ENCODE measurements at places on chromosomes 5 and 9.

DNA sequence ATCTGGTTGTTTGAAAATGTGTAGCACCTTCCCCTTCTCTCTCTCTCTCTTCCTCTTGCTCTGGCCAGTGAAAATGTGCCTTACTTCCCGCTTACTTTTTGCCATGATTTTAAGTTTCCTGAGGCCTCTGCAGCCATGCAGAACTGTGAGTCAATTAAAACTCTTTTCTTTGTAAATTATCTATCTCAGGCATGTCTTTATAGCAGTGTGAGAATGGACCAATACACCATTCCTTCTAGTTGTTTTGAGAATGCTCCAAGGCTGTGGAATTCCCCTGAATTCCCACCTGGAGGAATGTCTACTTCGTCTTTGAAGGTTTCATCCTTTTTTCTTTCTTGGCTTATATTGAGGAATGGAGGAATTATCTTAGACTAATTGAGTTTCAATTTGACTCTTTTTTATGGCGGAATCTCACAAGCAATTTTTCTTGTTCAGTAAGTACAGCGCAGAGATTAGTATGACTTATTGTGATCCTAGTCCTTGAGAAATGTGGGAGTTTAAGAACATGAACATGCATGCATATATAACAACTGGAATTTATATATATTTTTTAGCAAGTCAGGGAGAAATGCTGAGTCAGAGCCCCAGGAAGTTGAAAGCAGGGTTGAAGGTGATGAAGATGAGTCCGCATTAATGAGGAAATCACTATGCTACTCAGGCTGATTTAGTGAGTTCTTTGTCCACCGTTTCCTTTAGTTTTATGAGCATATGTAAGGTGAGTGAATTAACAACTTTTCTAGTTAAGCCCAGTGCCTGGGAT lies 488.1 kb upstream of the ADAMTS16 start:
- DNase-seq = no peak

GRCh38 chr9:86802900-86803673 lies 144.2 kb downstream of the GAS1 start:
- no peak for DNase-seq

DNA sequence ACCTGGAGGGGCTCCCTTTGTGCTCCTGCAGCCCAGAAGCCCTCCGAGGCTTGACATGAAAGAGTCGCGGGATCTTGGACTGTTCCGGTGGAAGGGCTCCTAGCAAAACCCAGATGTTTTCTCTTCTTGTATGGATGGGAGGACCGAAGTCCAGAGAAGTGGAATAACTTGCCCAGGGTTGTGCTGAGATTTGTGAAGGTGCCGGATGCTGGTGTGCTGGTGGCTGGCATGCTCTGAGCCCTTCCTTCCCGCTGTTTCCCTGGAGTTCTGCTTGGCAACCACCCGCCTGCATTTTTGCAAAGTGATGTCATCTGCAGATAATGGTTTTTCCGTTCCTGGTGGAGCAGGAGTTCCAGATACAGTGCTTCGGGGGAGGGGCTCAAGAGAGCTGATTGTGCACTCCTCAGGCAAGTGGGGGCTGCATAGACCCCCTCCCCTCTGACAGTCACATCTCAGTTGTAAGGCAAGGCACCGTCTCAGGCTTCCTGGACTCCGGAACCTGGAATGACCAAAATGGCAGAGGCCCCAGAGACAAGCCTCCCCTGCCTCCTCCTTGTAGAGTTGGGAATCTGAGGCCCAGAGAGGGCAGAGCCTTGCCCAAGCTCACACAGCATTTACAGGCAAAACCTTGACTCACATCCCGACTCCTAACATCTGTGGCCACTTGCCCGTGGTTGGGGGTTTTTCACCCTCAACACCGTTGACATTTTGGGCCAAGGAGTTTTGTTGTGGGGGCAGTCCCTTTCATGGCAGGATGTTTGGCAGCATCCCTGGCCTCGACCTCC lies 157.0 kb downstream of the RGS3 start:
- DNase-seq = no peak

DNA sequence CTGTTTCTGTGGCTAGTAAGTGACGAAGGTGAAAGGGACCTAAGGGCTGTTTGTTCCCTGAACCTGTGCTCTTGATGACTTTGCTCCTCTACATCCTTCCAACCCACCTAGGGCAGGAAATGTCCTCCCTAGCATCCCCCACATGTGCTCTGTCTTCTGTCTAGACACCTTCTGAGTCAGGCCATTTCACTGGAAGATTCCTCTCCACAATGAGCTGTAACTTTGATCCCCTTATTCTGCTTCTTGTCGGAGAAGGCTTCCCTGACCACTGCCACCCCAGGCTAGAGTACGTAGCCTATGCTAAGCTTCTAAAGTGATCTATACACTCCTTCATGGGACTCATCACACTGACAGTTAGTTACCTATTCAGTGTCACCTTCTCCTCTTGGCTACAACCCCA lies 21.7 kb downstream of the SPAAR start:
- DNase-seq = no peak

- DNase-seq = no peak
Observed at GRCh38 chr9:125845271-125845808, 98.2 kb downstream of the PBX3 start.

- no peak for DNase-seq
Observed at GRCh38 chr9:26809795-26810194, 82.8 kb downstream of the CAAP1 start.

- no peak for DNase-seq
Observed at GRCh38 chr5:65305913-65306312, 175.8 kb downstream of the ADAMTS6 start.

DNA sequence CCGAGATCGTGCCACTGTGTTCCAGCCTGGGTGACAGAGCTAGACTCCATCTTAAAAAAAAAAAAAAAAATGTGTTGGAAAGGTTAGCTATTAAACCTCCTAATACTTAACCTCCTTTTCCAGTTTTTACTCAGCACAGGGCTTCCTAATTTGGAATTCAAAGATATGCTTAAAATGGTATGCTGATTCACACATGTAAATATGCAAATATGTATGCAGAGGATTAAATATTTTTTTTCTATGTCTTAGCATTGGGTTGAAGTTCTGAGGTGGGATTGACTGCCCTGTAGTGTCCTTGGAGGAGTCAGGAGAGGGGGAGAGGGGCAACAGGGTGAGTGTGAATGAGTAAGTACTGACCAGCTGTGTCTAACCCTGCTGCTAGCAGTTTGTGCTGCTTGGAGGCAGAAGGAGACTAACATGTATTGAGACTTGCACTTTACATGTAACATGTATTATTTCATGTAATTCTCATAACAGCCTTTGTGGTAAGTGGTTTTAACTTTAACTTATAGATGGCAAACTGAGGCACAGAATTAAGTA lies 63.2 kb downstream of the SLC44A1 start:
- DNase-seq = no peak

Measured in erythroblast (primary cell).